ENCODE measurements at places on chromosomes 13 and 19.

DNA sequence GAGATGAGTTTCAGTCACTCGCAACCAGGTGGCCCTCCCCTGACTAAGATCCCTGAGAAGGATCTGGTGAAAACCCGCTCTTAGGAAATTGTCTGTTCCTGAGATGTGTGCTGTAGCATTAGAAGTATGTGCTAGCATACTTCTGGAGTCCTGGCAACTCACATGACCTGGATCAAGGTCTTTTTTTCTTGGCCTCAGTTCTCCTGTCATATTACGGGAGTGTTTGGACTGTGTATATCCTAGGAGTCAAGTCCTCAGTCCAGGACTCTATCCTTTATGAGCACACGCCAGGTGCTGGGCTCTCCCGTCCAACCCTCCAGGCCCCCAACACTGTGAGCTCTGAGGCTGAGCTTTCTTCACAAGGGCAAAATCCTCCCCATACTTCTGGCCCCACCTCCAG, 156.4 kb downstream of the UQCRFS1 start:
- no peak for DNase-seq

- DNase-seq, result no peak
Measured at GRCh38 chr13:21516805-21517204, 57.7 kb upstream of the ZDHHC20 start.

DNA sequence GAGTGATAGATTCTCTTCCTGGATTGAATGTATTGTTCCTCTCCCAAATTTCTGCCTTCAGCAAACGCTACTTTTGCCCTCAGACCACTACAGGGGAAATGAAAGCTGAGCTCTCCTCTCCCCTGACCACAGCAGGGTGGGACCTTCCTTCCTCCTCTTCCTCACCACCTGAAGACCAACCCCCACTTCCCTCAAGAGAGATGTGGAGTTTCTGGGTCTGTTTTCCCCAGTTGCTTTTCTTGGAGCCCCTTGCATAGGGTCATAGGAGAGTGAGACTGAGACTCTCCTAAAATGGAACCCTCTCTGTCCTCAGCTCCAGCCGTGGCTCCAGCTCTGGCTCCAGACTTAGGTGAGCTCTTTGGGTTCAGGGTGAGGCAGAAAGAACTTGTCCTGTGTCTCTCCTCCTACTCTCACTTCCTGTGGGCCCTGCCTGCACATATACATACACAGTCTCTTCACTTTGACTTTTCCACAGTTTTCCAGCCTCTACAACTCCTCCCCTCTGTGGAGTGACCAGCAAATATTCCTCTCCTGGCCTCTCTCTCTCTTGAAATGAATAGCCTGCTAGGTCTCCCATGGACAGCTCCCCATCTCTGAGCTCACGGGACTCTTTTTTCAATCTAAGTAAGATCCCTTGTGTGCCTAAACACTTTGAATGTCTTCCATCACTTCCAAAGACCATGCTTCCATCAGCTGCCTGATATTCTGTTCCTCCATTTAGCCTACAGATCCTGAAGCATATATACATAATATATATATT, 19.2 kb upstream of the ZNF175 start:
- DNase-seq, result no peak

DNA sequence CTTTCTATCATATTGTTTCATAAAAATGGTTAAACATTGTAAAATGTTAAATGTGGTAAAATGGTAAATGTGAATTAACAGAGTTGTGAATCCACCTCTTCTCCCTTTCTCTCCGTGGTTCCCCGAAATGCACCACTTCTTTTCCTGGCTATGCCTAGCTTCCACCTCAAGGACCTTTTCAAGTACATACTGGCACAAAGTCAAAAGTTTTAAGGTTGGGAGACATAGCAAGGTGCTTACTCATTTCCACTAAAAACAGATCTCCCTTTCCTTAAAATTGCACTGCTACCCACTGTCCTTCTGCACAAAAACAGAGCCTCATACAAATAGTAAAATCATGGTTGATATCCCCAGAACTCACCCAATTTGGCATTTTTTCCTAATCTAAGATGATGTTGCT, 558.2 kb downstream of the SLITRK6 start:
- no peak for DNase-seq

GRCh38 chr19:46766569-46767317, 20.5 kb upstream of the STRN4 start:
- peak; percentile 68 for DNase-seq

DNA sequence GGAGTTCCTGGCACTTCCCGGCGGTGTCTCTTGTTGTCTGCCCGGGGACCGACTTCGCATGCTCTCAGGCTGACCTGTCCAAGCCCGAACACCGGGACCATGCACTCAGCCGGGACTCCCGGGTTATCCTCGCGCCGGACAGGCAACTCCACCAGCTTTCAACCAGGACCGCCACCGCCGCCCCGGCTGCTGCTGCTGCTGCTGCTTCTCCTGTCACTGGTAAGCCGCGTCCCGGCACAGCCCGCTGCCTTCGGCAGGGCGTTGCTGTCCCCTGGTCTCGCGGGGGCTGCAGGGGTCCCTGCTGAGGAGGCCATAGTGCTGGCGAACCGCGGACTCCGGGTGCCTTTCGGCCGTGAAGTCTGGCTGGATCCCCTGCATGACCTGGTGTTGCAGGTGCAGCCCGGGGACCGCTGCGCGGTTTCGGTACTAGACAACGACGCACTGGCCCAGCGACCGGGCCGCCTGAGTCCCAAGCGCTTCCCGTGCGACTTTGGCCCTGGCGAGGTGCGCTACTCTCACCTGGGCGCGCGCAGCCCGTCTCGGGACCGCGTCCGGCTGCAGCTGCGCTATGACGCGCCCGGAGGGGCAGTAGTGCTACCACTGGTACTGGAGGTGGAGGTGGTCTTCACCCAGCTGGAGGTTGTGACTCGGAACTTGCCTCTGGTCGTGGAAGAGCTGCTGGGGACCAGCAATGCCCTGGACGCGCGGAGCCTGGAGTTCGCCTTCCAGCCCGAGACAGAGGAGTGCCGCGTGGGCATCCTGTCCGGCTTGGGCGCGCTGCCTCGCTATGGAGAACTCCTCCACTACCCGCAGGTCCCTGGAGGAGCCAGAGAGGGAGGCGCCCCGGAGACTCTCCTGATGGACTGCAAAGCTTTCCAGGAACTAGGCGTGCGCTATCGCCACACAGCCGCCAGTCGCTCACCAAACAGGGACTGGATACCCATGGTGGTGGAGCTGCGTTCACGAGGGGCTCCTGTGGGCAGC, 661 bp downstream of the FREM2 start:
- no peak for DNase-seq

GRCh38 chr19:35911790-35912189, 3.7 kb upstream of the TYROBP start:
- DNase-seq, result no peak

DNA sequence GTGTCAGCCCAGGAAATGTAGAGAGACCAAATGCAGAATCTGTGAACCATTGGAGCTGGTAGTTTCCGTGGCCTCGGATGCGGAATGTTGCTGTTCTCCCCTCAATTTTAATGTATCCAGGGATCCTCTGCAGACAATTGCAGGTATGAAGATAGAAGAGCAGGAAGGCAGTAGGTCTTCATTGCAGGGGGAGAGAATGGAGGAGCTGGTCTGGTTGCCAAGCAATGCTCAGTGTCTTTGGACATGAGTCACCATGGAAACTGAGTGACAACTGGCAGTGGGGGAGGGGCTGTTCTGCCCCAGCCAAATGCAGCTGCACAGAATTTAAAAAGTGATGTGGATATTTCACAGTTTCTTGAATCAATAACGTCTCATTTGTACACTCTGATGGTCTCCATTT, 56.1 kb upstream of the ZNF835 start:
- no peak for DNase-seq

- DNase-seq, result no peak
Measured at GRCh38 chr13:93889430-93889951, 590.0 kb downstream of the DCT start.

GRCh38 chr13:113029487-113030258, 60.7 kb downstream of the MCF2L start:
- peak; percentile 46 for DNase-seq

- DNase-seq, result no peak
Measured at GRCh38 chr19:55913643-55914268, 18.4 kb downstream of the NLRP13 start.

DNA sequence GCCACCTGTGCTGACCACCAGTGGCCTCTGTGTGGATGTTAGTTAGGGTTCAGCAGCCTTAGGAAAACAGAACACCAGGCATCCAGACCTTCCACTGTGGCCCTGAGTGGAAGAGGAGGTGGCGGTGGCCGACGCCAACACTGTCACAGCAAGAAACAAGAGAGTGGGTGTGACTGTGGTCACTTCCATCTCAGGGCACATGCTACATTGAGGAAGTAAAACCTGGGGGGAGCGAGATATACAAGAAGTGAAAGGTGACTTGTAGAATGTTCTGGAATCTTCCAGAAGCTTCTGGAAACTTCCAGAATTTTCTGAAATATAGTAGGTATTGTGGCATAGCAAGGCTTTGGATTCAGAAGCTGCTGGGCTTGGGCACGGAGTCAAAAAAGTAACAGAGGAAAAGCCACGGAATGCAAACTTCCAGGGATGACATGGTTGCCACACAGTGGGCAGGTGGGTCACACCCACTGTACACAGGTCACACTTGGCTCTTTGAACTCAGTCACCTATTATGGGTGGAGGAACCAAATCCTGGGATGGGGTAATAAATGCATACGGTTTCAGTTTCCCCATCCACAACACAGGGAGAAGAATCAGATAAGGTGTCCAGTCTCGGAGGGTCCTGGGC, 24.3 kb downstream of the GNG7 start:
- DNase-seq, result peak; percentile 65

DNA sequence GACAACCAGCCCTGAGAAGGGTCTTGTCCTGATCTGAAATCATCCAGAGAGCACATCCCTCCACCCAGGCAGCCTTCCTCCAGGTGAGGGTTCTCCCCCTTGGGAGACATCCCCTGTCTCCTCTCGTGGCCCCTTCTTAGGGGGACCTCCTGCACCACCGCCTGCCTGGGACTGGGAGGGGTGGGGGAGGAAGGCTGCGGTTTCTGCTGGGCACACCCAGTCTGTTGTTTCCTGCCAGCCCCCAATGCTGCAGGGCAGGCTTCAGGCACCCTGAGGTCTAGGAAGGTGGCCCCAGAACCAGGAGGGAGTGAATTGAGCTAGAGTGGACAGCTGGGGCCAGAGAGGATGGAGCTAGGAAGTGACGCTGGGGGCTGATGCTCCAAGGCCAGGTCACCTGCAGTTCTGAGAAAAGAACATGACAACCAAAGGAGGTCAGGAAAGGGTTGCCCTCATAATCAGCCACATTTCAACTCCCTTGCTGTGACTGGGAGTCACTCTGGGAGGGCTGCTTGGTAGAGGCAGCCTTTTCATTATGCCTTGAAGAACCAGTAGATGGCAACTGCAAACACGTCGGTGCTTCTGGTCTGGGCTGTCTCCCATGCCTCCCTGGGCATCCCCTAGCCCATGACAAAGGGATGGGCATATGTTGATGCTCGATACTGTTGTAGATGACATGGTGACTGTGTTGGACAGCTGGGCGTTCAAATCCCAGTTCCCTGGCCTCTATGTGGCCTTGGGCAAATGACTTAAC, 1.4 kb downstream of the ARHGEF18 start:
- no peak for DNase-seq
